ENCODE measurements at places on chromosomes 7 and 10.
A peak's percentile ranks its signal among the peaks of the same experiment; 100 is the strongest.

GRCh38 chr7:149719050-149719899, 54.1 kb downstream of the ZNF467 start:
- no peak for DNase-seq

DNA sequence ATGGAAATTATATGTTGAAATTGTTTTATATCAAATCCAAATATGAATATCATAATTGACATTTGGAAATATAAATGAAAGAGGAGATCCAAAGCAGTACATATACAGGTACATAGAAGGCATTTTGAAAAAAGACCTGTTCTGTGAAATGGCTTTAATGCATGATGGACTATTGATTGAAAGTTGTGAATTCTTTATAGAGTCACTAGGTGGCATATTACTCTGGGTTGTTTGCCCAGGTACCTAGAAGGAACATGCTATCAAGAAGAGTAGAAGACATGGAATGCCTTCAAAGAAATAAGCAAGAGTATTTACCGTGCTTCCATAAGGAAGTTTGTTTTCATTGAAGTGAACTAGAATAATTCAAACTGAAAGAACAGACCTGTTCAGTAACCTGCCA, 160.0 kb upstream of the ANK3 start:
- no peak for DNase-seq

DNA sequence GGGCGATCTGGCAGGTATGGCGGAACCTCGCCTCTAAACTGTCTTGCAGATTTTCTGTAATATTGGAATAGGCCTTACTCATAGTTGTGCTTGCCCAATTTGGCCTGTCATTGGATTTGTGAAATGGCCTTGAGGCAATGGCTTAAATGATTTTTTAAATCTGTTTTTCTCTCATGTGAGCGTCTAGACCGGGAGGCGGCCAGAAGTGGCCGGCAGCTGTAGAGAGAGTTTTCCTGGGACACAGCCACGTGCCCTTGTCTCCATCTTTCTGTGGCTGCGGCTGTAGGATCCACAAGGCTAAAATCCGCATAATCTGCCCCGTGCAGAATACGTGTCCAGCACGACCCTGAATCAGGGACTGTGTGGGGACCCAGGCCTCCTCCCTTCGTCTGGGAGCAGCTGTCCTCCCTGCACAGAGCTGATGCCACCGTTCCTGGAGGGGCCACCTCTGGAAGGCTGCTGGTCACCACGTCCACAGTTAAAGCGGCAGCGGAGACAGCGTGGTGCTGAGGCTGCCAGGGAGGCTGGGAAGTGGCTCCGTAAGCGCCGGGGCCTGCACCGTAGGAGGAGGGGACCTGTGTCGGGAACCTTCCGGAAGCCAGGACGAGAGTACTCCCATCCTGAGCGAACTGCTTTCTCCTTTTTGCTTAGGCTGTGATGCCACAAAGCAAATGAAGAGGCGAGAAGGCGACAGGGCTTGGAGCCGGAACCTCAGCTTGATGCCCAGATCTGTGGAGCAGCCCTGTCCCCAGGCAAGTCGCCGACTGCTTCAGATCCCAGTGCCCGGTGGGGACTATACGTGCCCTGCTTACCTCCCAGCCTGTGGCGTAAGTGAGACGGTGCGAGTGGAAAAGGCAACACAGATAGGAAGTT, 99.8 kb downstream of the DYNC2I1 start:
- no peak for DNase-seq

DNA sequence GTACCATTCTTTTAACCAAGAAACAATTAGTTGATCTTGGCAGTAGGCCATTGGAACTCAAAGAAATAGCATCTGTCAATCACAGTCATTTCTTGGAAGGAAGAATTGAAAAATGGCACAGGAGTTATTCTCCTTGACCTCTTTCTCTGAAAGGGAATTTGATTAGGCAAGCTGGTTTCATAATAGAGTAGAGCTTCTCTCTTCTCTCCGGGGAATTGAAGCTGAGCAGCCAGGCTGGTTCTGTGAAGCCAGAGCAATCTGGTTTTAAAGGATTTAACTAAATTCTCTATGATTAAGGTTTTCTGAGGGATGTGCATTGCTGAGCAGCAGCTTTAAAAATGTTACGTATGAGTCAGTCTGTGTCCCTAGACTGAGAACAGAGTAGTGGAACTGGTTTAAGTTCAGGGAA, 70.2 kb downstream of the AHCYL2 start:
- peak; percentile 19 for DNase-seq

DNA sequence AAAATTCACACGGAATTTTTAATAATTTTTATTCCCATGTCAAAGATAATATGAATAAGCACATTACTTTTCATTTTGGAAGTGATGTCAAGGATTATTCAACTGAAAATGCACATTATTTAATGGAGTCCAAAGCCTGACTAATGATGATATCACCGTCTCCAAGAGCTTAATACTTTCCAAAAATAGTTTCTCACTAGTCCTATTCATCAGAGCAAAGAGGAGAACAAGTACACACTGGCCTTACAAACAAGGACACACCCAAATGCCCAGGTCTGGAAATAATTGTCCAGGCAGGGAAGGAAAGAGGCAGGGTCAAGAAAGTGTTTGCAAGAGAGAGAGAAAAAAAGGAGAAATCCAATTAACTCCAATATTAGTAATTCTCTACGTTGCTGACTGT, 216.8 kb upstream of the CCDC6 start:
- no peak for DNase-seq

DNA sequence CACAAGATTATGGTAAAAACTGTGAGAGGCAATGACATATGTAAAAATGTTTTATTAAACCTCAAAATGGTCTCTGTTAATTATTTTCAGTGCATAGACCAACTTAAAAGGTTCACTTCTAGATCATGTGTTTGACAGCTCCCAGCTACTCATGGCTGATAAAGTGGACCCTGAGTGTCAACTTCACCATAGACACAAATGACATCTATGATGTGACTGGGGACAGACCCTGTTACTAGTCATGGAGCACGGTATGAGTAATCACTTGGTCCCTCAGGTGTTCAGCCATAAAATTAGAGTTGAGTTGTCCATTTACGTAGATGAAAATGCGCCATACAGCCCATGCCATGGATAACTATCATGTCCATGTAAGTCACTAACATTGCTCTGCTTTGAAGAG, 199.8 kb downstream of the ZNF365 start:
- no peak for DNase-seq

DNA sequence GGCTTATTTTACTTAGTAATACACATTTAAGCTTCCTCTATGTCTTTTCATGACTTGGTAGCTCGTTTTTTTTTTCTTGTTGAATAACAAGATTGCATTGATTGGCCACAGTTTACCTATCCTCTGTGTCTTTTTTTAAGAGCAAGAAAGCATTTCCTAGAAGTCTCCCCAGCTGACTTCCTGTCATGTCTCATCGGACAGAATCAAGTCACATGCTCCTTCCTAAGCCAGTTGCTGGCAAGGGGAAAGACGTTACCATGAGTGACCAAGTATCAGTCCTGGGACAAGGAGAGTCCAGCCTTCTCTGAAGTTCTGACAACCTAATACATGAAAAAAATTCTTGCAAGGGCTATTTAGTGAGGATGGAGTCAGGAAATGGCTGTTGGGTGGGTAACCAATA, 24.9 kb upstream of the SFRP5 start:
- peak; percentile 18 for DNase-seq

DNA sequence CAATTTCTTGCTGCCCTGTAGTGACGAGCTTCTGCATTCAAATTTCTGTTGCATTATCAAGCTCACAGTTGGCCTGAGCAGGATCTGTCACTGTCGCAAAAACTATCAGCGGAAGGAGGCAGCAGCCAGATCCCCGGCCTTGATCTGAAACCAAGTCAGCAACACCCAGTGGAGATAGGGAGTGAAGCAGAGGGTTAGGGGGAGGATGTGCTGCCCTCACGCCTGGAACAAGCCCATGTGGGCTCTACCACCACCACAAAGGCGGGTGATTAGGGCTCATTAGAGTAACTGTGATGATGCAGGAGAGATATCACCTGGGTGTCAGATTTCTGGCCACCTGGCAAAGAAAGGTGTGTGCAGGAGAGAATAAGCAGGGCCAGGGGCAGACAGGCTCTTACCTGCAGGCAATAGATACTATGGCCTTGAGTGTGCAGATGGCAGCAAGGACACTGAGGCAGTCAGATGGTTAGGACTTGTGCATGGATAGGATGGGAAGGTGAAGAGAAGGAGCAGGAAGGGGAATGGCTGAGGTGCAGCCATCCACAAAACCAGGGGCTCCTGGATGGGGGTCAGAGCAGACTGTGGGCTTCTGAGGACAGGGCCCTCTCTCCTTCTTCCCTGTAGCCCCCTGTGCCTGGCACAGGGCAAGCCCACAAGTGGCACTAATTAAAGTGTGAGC, 417.3 kb downstream of the RPS24 start:
- DNase-seq = no peak

GRCh38 chr7:149205690-149206381, 10.5 kb downstream of the ZNF282 start:
- DNase-seq = no peak

DNA sequence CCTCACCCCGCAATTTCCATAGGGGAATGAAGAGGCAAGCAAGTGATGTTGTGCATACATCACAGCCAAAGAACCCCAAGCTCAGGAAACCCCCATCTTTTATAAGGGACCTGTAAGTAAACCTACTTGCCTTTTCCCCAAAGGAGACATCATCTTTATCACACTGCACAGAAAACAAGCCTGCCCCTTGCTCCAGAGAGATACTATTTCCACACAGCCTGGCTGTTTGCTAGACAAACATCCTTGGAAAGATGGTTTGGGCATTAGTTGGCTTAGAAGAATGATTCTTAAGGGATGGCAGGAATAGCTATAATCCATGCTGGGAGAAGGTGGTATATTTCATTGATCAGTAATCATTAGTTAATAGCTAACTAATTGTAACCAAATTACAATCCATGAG, 123.7 kb upstream of the SEC61G start:
- no peak for DNase-seq

DNA sequence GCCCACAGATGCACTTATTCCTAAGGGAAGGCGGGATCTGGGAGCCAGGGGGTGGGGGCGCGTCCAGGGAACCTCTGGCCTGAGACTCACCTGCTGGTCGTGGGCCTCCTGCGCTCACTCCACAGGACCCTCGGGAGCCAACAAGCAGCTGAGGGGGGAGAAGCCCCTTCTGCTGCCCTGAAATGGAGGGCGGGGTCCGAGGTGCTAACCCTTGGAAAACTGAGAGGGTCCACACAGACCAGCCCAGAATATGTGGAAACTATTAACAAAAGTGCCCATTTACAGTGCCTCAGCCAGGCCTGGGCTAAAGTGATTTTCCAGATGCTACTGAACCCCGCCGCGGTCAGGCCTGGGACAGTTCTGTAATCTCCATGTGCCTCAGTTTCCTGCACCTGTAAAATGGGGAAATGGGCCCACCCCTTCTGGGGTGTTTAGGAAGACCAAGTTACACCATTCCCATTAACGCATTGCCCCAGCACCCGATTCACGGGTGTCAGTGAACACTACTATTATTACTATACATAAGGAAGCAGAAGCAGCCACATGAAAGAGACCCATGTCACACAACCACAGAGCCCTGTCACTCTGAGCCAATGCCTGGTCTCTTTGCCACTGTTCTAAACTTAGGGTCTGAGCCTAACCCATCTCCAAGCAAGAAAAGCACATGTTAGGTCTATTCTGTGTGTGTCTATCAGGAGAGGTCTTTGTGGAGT, 630 bp upstream of the VSTM4 start:
- no peak for DNase-seq

DNA sequence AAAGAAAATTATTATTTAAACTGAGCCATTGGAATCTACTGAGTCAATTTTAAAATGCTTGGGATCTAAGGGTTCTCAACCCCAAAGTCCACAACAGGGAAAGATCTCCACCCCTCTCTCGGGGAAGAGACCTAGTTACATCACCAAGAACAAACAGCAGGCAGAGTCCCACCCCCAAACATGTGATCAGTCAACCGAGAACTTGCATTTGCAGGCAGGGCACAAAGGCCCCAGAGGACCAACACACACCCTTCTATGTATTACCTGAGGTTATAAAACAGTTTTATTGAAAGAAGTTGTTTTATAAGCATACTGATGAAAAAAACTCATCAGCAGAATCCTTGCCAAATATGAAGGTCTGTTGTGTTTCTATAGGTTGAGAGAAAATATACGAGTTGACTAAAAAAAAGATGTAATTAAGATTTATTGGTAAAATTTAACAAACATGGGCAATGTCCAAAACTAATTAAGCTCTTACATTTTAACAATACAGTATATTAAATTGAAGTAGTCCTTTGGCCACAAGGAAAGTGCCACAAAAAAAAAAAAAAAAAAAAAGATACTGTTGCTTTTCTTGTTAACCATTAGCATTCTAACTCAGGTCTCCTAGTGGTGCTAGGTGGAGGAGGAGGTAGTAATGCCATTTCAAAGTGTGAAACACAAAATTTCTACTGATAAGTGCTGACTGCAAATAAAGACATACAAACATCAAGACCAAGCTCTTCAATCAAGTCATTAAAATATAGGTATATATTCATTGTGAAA, 975 bp upstream of the USP54 start:
- DNase-seq = peak; percentile 57

DNA sequence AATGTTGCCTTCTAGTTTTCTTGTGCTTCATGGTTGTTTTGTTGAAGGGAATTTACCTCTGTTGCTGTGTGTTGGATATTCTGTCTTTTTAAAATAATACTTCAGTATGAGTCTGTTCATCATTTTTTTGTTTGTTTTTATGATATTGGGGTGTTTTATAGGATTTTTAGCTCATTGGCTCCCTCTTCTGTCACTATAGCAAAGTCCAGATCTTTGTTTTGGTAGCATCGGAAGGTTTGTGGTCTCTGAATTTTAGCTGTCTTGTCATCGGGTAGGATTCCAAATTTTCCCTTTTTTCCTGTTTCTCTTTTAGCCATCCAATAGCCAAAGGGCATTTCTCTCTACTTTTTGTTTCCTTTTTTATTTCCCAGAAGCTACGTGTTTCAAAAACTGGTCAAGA, 91.4 kb downstream of the EXOC4 start:
- DNase-seq = no peak

GRCh38 chr10:5631936-5632335, 34.5 kb downstream of the ASB13 start:
- no peak for DNase-seq

GRCh38 chr10:121722665-121723064, 124.4 kb upstream of the FGFR2 start:
- no peak for DNase-seq

DNA sequence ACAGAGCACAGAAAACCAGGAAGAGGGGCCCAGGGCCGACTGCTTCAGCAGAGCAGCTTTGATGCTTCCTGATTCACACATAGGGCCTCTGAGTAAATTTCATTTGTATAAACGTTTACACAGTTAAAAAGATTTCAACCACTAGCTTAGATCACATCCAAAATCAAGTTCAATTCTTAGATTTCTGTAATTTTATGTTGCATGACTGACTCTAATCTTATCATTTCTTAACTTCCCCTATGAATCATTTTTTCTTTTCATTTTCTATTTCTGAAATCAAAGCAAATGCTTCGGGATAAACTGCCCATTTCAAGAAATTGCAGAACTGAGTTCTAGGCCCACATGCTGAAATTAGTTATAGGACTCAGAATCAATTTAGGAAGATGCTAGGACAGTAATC, 224.7 kb downstream of the INHBA start:
- peak; percentile 30 for DNase-seq

Data from inflammatory macrophage treated with lipopolysaccharide for 1 hour (primary cell).